NCI-H526 (cell line): ENCODE measurements at places on chromosomes 2 and 18.

DNA sequence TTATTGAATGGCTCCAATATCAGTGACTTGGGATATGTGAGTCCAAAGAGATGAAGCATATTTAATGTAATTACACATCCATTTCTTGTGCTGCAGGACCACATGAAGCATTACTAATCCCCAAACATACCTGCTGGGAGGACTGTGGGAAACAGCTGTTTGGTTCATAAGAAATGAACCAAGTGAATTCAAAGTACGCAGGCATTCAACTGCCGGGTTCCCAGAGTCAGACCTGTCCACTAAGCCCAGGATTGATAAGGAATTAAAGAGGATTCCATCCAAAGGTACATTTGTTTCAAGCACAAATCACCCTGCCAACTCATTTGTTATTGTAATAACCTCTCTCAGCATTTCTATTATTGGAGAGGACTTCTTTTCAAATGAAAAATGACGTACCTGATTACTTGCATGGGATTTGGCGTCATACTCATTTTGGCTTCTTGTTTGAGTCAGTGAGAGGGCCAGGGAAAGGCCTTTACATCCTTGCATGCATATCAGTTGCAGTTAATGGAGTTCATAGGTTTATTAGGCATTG is 230.7 kb downstream of the TXNL1 start:
- DNase-seq = no peak

DNA sequence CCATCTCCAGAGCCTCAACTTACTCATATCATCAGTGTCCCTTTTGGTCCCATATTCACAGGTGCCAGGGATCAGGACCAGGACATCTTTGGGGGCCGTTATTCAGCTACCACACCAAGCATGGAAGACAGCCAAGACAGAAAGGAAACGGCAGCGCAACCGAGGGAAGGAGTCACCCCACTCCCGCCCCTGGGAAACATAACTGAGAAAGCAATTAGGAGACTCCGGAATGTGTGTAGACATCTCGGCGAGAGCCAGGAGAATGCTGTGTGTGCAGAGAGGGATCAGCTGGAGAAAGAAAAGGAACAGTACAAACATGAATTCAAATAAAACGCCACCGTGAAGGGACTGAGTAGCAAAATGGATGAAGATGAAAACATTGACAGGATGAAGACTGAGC is 13.4 kb upstream of the BOK start:
- DNase-seq = no peak

DNA sequence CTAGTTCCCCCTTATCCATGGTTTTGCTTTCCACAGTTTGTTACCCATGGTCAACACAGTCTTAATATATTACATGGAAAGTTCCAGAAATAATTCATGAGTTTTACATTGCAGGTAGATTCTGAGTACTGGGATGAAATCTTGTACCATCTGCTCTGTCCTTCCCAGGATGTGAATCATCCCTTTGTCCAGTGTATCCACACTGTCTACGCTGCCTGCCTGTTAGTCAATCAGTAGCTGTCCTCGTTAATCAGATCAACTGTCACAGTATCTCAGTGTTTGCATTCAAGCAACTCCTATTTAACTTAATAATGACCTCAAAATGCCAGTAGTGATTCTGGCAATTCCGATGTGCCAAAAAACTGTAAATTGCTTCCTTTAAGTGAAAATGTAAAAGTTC is 76.3 kb downstream of the DYNC1I2 start:
- no peak for DNase-seq

DNA sequence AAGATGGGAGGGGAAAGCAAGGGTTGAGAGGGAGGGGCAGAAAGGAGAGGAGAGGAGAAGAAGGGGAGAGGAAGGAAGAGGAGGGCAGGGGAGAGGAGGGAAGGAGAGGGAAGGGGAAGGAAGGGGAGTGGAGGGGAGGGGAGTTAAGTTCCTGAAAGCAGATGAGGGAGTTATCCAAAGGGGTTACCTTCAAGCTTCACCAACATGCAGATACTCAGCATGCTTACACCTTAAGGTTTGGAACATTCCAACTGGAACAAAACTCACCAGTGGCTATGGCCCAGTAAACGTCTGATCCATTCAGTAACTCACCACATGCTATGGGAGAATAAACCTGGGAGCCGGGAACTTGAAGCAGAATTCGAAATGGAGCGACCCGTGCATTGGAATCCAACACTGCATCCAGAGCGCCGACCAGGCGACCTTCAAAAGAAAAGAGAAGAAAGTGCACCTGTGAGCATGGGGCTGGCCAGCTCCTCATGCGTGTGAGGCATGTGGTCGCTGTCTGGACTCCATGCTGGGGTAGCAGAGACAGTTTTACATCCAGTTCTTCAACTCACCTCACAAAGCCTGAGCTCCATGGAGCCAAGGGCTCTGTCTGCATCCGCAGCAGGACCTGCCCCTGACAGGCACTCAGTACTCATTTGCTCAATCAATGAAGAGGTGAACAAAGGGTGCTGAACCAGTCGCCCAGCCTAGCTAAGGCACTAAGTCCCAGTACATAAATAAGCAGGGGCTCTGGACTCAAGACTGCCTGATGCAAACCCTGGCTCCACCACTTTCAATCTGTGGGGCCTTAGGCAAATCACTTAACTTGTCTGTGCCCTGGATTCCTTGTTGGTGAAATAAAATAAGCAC is 61.0 kb downstream of the TBC1D8 start:
- no peak for DNase-seq

DNA sequence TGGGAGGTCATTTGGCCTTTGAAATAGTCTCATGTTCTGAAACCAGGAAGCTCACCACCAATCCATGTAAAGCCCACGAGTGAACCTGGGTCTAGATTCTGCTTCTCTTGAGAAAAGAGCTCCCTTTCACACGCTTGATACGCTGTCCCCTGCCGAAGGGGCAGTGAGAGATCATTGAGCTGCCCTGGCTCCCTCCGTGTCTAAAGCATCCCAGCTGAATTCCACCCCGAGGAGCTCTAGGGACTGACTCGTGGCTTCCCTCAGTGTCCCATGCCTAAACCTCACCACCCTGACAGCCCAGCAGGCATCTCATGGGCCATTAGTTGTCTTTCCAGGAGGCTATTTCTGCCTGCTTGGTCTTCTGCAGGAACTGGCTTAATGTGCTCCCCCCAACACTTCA is 68.6 kb downstream of the COL6A3 start:
- DNase-seq = no peak
